ENCODE measurements at places on chromosomes 3 and 15.

GRCh38 chr3:151135541-151136337, 50.3 kb downstream of the MED12L start:
- DNase-seq = no peak

GRCh38 chr3:40996827-40997710, 202.2 kb upstream of the CTNNB1 start:
- DNase-seq = no peak

DNA sequence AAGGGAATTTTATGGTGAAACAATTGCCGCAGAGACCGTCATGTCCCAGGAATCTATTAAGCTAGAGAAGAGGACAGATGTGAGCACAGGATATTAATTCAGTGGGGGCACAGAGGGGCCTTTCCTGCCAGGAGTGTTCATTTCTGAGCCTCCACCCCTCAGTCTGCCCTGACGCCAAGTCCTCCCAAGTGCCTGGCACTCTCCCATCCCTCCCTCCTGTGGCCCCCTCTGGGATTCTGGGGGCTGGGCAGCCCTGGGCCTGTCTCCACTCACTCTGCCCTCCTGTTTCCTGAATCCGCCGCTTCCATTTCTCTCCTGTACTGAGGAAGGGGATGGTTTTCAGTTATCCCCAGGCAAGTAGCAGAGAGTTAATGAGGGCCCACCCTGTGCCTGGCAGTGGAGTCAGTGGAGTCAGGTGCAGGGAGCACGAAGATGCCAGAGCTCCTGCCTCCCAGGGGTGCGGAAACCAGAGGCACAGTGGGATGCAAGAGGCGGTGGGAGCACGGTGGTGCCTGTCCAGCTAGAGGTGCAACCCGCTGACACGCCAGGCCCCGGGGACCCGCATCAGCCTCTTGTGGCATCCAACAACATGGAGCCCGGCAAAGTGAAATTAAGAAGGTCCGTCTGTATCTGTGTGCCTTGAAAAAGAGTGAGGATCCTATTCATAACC, 212.5 kb downstream of the XXYLT1 start:
- DNase-seq = no peak

- DNase-seq = no peak
These were observed 227.8 kb upstream of the LYSMD4 start for GRCh38 chr15:99961011-99961441.

DNA sequence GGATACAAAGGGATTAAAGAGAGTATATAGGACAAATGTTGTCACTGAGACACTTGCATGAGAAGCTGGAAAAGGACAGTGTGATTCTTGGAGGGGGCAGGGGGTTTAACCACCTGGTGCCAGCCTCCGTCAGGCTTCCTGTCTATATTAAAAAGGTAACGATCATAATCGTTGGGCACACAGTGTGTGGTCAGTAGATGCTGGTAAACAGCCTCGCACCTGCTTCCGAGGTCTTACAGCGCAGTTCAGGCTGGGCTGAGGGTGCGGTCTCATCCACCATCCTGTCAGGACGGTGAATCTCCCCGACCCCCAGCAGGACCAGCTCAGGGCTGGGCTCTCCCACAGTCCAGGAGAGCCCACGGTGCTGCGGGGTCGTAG, 47.7 kb upstream of the SMAD6 start:
- DNase-seq = no peak

DNA sequence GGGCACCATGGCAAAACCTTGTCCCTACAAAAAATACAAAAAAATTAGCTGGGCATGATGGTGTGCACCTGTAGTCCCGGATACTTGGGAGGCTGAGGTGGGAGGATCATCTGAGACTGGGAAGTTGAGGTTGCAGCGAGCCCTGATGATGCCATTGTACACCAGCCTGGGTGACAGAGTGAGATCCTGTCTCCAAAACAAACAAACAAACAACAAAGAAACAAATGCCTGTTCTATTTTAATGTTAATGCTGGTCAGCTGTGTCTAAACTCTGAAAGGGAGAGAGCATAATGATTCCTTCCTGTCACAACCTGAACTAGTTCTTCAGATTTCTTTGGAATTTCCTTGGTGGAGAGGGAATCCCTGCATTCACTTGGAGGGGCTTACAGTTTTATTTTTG, 413.0 kb upstream of the TBL1XR1 start:
- DNase-seq = no peak

- no peak for DNase-seq
These were observed 103.6 kb upstream of the THSD4 start for GRCh38 chr15:71011503-71012155.

GRCh38 chr15:68583936-68584755, 5.4 kb downstream of the CORO2B start:
- no peak for DNase-seq

DNA sequence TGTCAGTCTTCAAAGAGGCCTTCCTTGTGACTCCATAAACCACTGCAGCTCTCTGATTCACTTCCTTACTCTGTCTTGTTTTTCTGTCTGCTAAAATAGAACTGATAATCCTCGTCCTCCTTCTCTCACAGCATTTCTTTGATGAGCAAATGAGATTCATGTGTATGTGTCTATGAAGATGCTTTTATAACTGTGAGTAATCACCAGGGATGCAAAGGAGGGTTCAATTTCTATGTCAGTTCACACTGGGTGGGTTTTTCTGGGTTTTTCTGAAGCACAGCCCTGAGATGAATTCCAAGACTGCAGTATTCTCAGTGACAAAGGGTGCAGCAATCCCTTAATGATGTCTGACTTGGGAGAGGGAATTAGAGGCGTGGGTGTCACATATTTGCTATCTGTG, 746.6 kb upstream of the CFAP20DC start:
- no peak for DNase-seq

DNA sequence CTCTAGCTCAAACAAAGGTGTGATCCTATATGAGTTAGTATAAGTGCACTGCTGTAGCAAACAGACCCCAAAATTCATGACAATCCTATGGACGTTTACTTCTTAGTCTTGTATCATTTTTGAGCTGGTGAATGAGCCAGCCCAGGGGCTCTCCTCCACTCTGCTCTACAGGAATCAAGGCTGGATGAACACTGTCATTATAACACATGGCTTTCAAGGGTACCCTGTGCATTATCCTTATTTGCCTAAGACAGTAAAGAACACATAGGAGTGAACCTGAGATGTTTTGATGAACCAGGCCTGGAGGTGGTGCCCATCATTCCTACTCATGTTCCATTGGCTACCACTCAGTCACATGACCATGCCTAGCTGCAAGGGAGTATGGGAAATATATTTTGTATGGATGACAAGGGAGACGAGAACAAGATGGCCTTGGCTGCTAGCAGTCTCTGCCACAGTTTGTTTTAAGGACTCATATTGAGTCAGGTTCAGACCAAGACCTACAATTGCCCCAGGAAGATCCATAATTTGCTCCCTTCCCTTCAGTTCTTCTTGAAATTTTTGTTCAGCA, 107.4 kb upstream of the HES1 start:
- DNase-seq = no peak

GRCh38 chr3:150739200-150739863, 23.6 kb downstream of the SIAH2 start:
- DNase-seq = no peak

DNA sequence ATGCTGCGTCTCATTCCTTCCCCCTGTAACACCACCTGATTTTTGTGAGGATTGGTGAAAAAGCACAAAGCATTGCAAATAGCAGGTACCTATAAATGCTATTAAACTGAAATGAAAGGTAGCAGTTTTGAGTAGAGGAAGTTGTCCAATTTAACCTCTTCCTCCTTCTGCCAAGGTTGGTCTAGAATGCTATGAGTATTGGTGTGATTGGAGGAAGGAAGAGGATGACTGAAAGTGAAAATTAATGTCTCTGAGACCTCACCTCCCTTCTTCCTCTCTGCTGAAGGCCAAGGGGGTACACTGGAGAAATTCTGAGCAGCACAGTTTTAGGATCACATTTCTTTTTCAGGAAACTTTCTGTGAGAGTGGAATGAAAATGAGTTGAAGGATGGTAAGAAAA, 94.4 kb downstream of the DTWD1 start:
- DNase-seq = no peak

DNA sequence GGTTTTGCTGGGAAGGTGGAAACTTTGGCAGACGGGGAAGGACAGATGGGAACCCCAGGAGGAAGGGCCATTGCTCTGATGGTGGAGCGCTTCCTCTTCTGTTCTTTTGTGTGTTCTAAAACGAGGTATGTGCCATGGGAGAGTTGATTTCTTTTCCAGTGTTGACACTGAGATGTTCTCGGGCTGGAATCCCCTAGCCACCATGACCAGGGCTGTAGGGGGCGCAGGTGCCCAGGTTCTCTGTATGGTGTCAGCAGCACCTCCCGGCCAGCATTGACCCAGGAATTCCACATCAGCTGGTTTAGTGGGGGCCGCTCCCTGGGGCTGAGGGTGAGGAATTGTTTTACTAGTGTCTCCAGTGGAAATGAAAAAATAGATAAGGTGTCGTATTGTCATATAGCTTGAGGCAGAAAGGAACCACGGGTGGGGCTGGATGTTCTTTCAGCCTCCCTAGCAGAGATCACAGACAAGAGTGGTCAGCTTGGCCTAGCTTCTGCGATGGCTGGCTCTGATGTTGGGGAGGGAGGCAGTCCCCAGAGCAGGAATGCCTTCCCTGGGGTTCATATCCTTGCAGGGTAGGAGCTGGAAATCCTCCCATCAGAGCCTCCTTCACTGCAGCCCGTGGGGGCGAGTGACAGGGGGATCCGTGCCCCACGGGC, 34.2 kb upstream of the ACAD9 start:
- no peak for DNase-seq

- DNase-seq = no peak
These were observed 11.4 kb downstream of the TGM5 start for GRCh38 chr15:43255376-43255775.

Data from left ventricle myocardium inferior (tissue), 1 donor.